NCI-H1092 (cell line): ENCODE measurements at places on chromosomes 2 and 18.

DNA sequence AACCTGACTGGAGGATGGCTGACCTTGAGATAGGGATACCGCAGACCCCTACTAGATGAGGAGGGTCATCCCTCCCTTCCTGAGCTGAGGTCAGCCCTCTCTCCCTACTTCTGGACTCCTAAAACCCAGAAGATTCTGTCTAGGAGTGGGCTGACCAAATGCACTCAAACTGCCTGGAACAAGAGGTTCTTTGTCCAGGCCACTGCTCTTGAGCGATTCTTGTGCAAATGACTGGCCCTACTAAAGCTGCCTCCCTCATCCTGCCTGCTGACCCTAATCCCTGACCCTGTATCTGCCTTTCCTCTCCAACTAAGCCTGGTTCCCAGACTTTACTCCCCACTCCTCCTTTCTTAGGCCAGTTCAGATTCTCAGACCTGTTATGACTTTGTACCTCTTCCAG is 56.2 kb downstream of the EFR3B start:
- no peak for DNase-seq

DNA sequence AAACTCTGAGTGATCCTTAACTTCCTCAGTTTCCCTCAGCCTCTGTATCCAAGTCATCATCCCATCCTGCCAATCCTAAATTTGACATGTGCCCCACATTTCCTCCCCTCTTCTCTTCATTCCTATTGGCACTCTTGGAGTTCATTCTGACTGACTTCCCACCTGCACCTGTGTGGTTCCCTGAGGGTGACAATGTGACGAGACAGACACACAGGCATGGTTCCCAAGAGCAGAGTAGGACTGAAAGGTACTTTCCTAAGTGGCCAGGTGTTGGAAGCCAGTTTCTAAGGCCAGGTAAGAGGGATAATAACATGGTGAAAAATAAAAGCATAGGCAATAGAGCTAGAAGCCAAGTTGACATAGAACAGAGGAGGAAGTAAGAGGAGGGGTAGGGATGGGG is 24.2 kb upstream of the REG3G start:
- DNase-seq, result no peak

DNA sequence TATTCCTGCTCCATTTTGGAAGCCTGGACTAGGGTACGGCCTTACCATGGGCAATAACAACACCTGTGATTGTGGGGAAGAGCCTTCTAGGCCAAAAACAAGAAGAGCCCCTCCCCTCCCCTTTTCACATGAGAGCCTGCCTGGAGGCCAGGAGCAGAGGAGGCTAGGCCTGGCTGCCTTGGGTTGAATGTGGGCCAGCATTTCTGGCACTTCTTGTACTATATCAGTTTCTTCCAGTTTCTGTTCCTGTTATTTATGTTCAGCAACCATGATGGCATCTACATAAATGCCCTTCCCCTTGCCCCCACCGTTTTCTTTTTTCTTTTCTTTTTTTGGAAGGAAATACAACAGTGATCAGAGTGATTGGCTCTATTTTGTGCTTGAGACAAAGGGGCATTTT is 58.4 kb downstream of the KCTD18 start:
- no peak for DNase-seq

- DNase-seq, result no peak
These were observed 37.2 kb upstream of the NEMP2 start for GRCh38 chr2:190571686-190572085.

DNA sequence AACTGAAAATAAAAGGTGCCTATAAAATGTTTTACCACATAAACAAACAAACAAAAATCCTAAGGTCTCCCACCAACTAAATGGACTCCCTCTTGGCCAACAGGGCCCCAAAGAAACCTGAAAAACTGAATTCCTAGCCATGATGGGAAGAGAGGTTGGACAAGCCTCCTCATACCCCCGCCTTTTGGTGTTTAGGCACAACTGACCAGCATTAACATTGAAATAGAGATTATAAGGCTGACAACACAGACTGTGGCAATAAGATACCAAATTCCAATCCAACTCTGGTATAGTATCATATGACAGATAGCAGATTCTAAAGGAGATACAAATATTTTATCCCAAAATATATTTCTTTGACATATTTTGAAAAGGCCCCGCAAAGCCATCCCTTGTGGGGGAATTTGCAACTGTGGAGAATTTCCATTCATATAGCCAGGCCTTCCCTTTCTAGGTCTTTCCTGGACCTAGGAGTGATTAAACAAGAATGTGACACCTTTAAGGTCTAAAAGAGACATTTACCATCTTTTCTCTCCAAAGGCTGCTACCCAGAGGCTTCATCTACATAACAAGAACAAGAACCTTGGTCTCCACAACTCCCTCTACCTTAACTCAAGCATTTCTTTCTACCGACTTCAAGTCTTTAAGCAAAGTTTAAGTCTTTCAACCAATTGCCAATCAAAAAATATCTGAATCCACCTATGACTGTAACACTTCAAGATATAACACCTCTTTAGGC is 80.0 kb downstream of the CHN1 start:
- DNase-seq, result no peak

GRCh38 chr2:215437614-215438013 is 1.7 kb upstream of the FN1 start:
- DNase-seq, result no peak

DNA sequence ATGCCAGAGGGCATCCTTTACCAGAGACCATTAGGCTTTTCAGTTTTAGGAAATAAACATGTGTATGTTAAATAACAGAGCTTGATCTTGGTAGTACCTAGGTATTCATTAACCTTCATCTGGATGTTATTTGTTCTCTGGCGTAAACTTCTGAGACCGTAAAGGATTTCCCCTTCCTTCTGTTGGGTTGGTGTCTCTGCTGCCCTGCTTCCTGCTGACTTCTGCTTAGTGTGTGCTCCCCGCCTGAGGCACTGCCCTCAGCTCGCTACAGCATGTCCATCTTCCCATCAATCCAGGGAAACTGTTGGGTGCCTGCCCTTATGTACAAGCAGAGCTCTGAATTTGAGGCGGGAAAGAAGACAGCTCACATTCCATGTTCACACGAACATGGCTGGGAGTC is 177.9 kb downstream of the TPGS2 start:
- DNase-seq, result no peak

GRCh38 chr2:235638541-235639427 is 144.9 kb downstream of the AGAP1 start:
- DNase-seq, result no peak

DNA sequence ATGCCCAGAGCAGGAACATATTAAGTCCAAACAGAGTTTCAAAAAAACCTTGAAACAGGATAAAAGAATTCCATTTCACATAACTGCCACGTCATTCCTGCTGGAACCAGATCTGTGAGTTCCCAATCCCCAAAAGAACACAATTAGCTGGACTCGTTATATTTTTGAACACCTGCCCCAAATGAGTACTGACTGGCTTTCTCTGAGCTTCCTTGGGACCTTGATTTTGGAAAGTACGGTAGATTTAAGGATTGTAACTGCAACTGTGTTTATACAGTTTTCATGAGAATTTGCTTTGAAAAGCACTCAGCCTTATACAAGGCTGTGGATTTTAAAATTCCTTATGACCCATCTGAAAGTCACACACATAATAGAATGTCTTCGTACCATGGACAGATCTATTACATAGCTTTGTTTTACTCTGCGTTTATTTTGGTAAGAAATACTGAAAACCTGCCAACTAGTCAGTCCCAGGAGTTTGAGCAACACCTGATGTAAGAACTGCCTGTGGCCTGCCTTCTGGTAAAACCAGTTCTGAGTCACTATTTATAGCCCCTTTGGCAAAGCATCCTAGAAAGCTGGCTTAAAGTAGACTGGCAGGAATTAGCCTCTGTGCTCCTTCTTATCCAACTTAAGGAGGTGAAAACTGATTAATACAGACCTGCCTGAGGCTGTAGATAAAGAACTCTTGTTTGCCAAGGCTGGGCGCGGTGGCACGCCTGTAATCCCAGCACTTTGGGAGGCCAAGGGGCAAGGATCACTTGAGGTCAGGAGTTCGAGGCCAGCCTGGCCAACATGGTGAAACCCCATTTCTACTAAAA is 48.1 kb downstream of the MERTK start:
- no peak for DNase-seq

DNA sequence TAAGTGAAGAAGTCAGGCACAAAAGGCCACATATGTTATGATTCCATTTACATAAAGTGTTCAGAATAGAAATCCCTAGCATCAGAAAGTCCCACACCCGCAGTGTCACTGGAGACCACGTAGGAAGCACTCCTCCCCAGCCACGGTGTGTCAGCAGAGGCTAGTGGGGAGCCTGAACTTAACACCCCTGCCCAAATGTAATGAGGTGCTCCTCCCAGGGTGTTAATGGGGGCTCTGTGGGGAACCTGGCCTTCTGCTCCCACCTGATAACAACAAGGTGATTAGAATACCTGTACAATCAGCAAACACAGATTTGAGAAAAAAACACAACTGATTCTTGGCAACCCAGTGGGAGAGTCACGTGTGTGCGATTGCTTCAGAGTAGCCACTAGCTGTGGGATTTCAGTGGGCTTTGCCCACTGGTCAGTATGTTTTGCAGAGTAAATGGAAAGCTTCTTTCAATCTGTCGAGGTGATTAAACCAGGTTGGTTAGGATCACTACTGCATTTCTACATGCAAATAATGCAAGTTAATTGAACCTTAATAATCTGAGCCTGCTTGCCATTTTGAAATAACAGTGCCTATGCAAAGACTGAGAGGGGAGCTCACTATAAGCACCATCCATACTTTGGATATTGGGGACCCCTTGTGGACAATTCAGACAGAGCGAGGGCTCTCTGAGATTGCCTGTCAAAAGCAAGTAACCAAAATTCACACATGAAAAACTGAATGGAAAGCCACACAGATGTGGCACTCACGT is 20.6 kb upstream of the ATRAID start:
- no peak for DNase-seq

GRCh38 chr2:173462892-173463840 is 108.5 kb downstream of the CDCA7 start:
- DNase-seq, result no peak

- no peak for DNase-seq
These were observed 3.2 kb downstream of the STK25 start for GRCh38 chr2:241505086-241505780.

- no peak for DNase-seq
These were observed 237.1 kb downstream of the GPD2 start for GRCh38 chr2:156673333-156673615.

GRCh38 chr2:240060977-240061591 is 7.8 kb upstream of the OR6B3 start:
- peak; percentile 4 for DNase-seq

DNA sequence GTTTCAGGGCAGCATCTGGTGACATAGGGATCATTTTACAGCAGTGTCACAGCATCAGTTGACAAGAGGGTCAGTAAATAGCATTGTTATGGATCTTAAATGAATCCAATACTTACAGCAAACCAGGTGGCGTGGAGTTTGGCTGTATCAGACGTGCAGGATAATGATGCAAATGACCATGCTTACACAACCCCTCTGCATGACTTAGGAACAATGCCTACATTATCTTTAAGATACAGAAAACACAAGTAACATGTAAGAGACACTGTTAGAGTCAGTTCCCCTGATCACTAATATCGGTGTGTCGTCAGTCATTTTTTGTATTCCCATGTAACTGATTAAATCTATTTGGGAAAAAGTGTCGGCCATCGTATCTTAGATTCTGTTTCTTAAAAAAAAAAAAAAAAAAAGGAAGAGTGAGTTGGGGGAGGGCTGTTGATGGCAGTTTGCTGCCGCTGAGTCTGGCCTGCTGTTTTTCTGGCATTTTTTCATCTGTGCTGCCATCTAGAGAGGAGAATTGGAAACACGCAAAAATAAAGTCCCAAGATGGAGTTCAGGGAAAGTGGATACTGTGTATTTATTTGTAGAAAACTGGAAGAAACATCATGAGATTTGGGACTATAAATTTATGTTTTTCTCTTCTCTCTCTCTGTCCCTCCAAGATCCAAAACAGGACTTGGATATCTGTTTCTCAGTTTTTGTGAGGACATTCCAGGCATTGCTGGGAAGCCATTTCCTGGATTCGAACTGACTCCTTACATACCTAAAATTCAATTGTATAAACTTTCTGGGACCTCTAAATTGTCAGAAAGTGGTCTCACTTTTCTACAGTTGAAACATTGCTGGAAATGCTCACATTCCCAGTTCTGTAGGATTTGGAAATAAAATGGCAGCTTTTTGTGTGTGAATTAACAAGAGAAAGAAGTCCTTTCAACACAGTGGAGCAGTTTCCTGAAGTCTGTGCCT is 60.3 kb upstream of the AGPS start:
- no peak for DNase-seq

GRCh38 chr18:57018845-57019244 is 128.0 kb upstream of the BOD1L2 start:
- DNase-seq, result no peak

DNA sequence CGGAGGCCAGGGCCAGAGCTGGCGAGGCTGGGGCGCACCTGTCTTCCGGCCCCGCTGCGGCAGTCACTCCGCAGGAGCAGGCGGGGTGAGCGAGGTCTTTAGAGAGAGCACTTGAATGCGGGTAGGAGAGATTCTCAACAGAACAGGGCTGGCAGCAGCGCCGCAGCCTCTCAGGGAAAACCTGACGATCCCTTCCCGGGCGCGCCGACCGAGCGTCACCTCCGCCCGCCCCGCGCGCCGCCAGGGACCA is 526 bp downstream of the PRKRA start:
- DNase-seq, result no peak

- DNase-seq, result no peak
These were observed 1.4 kb downstream of the FAM171B start for GRCh38 chr2:186695081-186695756.

DNA sequence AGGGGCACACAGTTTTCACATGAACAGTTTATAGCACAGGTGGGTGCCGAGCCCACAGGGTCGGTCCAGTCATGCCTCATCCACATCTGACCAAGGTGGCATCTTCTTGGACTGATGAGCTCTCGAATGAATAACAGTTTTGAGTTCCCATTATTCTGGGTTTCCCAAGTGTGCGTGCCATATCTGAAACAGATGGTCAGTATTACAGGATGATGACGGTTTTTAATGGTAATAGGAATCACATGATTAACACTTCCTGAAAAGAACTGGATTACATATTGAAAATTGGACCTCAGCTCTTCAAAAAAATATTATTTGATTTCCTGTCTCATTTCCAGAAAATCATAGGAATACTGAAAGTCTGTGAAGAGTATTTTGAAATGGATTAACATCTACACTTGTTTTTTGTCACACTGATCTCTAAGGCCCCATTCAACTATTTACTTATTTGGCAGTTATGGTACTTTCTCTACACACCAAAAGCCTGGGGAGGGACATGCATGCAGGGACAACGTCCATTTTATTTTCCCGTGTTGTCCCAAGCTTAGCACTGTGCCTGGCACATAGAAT is 22.2 kb upstream of the NAB1 start:
- DNase-seq, result no peak
